ENCODE measurements at places on chromosomes 3 and 15.
A peak's percentile ranks its signal among the peaks of the same experiment; 100 is the strongest.

GRCh38 chr3:109072194-109072593 lies 45.7 kb downstream of the MORC1 start:
- no peak for DNase-seq

- no peak for DNase-seq
These were observed 271.4 kb downstream of the ARRDC4 start for GRCh38 chr15:98231696-98232440.

DNA sequence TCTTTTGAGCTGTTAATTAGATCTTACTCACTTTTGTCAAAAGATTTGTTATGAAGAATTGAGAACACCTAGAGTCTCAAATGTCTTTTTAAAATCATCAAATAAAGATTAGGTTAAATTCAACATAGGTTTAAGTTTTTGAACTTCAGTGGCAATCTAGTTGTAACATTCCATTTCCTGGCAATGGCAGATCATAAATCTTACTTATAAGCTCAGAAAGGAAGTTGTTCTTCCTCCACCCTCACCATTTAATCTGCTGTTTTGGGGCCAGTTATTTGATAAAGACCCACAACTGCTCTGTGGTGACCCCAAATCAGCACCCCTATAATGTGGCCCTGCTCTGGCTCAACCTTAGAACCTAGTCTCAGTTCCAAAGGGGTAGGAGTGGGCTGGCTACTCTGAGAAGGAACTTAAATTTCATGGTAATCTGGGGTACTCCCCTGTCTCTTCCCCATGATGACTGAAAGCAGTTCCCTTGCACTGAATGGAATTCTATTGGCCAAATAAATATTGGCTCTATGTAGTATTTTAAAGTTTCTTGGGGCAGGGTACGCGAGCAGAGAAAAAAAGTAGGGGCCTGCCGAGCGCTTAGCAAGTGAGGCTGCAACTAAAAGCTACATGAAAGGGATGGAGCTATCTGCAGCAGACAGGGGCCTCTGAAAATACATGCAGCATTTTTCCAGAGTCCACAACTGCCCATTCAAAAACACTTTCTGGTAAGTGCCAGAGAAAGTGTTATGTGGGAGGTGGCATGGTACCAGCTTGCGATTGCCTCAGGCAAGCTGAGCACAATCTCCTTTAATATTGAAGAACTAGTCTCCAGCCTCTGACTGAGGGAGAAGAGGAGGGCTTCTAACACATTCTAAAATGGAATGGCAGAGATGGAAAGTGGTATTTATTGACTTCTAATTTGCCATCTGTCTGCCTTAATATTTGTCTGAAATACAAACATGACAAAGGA lies 103.6 kb upstream of the RASGRP1 start:
- no peak for DNase-seq

DNA sequence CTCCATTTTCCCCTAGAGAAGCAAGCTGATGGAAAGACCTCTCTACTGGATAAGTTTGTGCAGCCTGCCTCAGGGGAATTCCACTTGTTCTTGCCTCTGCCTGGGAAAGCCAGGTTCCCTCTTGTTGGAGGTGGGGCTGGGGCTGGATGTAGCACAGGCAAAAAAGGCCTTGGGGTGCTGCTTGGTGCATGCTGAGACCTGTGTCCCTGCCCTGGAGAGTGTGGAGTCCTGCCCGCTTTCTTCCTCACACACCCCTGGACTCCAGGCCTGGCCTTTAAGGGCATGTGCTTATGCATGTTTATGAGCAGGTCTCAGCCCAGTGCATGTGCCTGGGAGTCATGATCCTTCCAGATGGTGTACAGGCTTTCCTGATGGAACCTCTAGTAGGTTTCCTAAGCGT lies 23.5 kb upstream of the JMJD7 start:
- no peak for DNase-seq

DNA sequence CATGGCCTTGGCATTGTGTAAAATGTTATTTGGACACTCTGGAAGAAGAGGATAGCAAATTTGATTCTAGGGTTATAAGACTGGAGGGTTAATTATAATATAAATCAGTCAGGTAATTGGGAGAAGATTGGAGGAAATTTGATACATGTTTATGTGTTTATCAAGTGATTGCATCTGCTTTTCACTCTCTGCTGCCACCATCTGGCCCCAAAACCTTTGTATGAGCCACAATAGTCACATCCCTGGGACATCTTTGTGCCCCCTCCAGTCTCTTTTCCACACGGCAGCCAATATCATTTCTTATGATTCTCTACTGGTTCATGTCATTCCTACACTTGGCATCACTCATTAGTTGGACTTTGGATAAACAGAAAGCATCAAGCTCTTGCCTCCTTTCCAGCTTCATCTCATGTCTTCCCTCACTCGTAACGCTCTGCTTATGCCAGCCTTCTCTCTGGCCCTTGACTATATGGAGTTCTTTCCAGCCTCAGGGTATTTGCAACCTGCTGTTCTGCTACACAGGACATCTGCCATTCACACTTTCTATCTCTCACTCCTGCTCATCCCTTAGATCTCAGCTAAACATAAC lies 602.3 kb upstream of the SUCLG2 start:
- DNase-seq = no peak

DNA sequence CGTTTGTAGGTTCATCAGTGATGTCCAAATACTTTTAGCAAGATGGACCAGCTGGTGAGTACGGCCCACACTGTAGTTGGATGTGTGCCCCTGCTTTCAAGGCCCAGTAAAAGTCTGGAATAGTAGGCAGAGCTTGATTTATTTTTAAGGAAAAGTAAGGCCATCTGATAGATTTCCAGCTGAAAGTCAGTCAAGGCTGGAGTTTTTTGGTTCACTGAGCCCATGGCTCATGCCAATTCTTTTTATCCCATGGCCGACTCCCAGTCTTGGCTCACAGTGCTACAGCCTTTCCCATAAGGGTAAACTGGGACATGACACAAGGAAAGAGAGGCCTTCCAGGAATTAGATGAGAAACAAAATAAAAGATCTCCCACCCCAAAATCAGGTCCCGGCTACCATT lies 13.5 kb downstream of the CCDC80 start:
- DNase-seq = no peak

DNA sequence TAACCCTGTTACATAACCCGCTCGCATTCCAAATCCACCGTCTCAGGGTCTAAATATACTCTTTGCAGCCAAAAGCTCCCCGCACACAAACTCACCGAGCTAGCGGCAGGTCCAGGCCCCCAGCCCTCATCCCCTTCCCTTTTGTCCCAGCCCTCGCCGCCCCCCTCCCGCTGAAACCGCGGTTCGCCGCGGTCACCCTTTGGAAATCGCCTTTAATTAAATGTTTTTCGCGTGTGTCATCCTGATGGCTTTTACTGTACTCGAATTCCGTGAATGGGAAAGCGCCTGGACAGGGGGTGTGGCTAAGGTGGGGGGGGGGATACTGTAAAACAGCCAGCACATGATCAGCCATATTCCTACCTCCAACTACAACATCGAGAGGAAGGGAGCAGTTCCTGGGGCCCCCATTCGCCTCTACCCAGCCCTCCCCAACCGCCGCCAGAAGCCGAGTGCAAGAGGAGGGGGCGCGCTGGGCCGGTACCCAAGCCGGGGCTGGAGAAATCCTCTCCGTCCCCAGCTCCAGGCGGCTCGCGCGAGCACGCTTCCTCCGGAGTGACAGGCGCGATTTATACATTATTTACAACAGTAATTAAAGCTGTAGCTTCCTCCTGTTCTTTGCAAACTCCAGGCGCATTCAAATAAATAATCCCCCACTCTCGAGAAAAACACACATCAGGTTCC lies 1.7 kb downstream of the RORA start:
- peak; percentile 72 for DNase-seq

All from renal pelvis (tissue), 12 donors.